ENCODE measurements at places on chromosomes 13 and 19. TPM values are rescaled to one million over a fixed set of nuclear protein-coding genes. Genes with fewer than 3 reads are reported as not detected.

DNA sequence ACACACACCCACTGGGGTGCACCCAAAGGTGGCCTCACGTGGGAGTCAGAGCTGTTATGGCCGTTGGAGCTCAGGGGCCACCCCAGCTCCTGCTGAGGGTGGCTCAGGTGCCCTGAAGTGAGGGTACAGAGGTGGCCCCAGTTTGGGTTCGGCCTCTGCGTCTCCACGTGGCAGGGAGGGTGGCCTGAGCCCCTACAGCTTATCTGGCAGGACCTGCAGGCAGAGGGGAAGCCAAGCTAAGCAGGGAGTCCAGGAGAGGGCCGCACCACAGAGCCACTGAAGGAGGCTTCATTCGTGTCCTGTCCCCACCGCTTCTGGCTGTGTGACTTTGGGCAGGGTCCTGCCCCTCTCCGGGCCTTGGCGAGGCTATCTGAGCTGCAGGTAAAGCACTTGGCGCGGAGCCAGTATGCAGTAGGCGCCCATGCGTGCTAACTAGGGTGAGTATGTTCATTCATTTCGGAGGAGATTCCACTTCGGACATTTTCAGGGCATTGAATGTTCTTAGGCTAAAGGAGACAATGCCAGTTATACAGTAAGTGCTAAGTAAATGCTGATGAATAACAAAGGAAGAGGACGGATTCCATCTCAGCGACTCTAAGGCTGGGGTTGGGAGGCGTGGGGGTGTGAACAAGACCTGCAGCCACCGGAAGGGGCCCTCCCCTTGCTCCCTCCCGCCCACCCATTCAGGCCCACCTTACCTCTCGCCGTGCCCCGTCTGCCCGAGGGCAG is 4.9 kb downstream of the REX1BD start:
- H3K27me3 ChIP-seq: no peaks in the 10 kb centered on the region
- DNase-seq: no peak
- H3K36me3 ChIP-seq: peaks cover 3% of the 10 kb centered on the region
- peaks cover 10% of the 10 kb centered on the region for H3K4me1 ChIP-seq

GRCh38 chr13:95226932-95227695 is 74.1 kb downstream of the ABCC4 start:
- DNase-seq: no peak
- H3K36me3 ChIP-seq: no peaks in the 10 kb centered on the region
- H3K27me3 ChIP-seq: no peaks in the 10 kb centered on the region
- H3K27ac ChIP-seq: peak overlapping the region; percentile 83

DNA sequence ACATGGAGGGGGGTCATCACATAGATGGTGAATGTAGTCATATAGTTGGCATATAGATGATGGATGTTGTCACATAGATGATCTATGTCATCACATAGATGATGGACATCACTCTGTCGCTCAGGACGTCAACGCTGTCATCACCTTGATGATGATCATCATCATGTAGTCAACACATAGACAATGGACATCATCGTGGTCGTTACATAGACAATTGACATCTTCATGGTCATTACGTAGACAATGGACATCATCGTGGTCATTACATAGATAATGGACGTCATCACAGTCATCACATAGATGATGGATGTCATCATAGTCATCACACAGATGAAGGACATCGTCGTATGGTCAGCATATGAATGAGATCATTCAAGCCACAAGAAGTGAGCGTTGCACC is 28.6 kb upstream of the SLC15A1 start:
- no peak for DNase-seq
- H3K36me3 ChIP-seq: no peaks in the 10 kb centered on the region
- no peak overlapping the region for H3K4me3 ChIP-seq
- H3K27ac ChIP-seq: no peak overlapping the region

Gene APOC4
- not detected for total RNA-seq

Gene KEAP1
- total RNA-seq: 94.2 TPM

GRCh38 chr19:55579766-55580621 is 654 bp downstream of the ZNF579 start:
- DNase-seq: no peak
- peak overlapping the region; percentile 94 for H3K27ac ChIP-seq
- peaks cover 7% of the 10 kb centered on the region for H3K36me3 ChIP-seq
- peaks cover 14% of the 10 kb centered on the region for H3K4me1 ChIP-seq
- H3K27me3 ChIP-seq: no peaks in the 10 kb centered on the region

Gene CLC
- total RNA-seq: not detected
